T-helper 1 cell (primary cell): ENCODE measurements at places on chromosomes 1 and 21.
A peak's percentile ranks its signal among the peaks of the same experiment; 100 is the strongest.

GRCh38 chr1:76082062-76082461 is 7.5 kb downstream of the ST6GALNAC3 start:
- no peak for DNase-seq

DNA sequence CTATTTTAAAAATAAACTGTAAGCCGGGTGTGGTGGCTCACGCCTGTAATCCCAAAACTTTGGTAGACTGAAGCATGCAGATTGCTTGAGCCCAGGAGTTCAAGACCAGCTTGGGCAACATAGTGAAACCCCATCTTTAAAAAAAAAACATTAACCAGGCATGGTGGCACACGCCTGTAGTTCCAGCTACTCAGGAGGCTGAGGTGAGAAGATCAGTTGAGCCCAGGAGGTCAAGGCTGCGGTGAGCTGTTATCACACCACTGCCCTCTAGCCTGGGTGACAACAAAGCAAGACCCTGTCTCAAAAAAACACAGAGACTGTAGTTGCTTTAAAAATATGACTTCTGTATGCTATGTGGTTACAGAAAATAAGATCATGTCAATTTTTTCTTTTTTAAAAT is 24.3 kb upstream of the LSS start:
- DNase-seq = no peak

- DNase-seq = no peak
Observed at GRCh38 chr1:9689971-9690381, 38.4 kb downstream of the PIK3CD start.

DNA sequence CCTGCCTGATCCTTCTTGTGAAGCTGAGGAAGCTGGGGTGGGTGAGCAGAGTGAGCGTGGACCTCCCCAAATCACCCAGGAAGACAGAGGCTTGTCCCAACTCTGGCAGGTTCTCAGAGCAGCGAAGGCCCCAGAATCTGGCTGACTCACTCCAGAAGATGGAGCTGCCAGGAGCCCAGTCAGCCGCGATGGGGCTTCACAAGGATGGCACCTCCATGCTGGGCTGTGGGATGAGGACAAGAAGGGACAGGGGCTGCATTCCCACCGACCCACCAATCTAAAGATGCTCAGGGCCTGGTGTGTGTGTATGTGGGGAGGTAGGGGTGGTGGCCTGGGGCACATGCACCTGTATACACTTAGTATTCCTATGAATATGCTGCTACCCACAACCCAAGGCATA is 52.9 kb downstream of the ATP1A1 start:
- no peak for DNase-seq

DNA sequence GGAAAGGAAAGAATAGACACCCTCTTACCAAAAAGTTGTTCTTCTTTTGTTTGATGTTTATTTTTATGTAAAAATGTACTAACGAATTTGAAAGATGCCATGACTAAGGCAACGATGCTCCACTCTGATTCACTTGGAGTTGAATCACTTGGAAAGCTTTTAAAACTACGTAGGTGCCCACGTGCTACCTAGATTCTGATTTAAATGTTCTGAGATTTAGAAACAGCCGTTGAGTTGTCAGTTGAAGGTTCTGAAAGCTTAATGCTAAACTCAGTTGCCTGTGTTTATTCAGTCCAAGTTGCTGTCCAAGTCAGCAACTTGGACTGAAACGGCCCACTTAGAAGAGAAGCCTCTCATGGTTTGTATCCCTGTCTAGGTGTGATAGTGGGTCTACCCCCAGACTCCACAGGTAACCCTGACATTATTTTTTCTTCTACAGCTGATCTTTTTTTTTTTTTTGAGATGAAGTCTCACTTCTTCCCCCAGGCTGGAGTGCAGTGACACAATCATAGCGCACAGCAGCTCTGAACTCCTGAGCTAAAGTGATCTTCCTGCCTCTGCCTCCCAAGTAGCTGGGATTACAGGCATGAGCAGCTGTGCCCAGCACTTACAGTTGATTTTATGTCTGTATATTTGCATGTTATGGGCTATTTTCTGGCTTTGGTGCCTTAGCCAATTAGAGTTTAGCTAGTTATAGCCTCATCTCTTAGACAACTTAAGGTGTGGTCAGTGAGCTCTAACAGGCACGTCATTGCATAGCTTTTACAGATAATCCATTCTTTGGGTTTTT is 1.4 kb upstream of the VAMP4 start:
- peak; percentile 27 for DNase-seq

DNA sequence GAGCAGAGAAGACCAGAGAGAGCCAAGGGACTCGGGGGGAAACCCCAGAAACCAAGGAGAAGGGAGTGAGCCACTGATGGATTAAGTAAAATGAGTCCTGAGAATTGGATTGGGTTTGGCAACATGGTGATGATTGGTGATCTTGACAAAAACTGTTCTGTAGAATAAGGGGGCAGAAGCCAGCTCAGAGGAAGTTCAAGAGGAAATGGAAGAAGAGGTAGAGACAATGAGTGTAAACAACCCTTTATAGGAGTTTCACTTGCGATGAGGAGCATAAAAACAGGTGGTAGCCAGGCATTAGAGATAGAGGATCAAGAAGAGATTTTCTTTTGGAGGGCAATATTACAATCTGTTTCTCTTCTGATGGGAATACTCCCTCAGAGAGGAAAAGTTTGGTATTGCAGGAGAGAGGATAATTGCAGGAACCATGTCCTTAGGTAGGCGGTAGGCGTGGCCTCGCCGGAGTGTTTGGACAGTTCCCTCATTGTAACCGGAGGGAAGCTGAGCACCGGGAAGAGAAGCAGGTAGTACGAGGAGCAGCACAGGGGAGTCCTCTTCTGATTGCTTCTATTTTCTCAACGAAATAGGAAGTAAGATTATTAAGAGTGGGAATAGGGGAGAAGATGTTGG is 68.4 kb upstream of the TENT5C start:
- DNase-seq = no peak

- DNase-seq = no peak
Observed at GRCh38 chr1:239657291-239657690, 270.9 kb downstream of the CHRM3 start.

GRCh38 chr1:221672965-221673364 is 68.9 kb downstream of the DUSP10 start:
- DNase-seq = no peak

DNA sequence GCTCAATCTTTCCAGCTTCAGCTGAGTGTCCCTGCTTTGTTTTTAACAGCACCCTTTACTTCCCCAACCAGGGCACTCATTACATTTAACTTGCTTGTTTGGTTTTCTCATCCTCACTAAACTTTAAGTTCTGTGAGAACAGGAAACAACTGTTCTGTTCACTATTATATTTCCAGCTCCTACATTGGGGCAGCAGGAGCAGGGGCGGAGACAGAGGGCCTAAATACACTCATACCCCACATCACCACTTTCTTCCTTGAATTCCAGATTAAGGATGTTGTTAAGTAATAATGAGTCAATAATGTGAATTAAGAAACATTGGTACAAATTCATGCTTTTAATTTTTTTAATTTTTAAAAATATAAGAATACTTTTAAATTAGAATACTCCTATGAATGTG is 6.0 kb downstream of the DRAM2 start:
- DNase-seq = no peak

GRCh38 chr1:173082913-173083312 is 32.2 kb upstream of the TNFSF18 start:
- DNase-seq = no peak

DNA sequence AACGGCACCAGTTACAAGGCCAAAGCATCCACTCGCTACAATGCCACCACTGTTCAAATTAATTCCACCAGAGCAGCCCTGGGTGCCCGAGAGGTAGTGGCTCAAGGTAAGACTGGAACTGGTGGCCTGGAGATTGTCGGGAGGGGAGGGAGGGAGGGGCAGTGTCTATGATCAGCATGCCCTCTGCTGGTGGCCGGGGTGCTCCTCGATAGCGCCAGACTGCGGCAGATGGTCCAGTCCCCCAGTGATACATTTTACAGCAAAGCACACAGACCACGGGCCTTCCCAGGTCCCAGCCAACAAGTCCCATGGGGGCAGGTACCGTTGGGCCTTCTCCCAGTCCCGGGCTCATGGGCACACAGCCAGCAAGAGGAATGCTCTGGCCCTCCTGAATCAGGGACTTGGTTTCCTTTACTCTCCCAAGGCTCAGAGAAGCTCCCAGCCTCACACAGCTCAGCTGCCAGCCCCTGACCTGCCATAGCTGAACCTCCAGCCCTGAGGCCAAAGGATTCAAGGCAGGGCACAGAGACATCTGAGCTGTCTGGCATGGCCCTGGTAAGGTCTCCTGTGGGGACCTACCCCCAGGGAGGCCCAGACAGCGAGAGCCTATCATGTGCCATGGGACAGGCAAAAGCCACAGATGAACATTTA is 15.3 kb downstream of the ACOT7 start:
- no peak for DNase-seq

DNA sequence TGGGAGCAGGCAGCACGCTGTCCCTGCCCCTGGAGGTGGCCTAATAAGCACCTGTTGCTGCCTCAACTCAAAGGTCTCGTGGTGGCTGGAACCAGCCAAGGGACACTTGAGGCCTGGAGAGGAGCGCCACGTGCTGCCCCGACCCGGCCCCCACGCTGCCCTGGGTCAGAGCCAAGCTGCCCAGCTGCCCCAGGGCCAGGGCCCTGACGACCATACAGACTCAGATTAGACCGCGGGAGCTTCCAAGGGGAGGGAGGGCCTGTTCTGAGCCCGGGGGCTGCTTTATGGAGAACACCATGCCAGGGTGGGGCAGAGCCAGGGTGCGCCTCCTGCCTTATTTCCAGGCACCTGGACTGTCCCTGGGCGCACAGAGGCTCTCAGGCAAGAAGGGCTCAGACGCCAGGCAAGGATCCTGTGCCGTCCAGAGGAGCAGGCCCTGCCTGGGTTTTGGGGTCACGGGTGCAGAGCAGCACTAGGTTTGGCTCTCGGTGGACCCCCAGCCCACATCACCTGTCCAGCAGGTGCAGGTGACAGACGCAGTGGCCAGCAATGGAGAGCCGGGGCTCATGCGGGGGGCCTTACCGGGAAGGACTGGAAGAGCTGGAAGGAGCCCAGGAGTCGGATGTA is 18.6 kb downstream of the KRTAP10-1 start:
- DNase-seq = no peak

GRCh38 chr1:242019018-242019417 is 20.1 kb upstream of the MAP1LC3C start:
- no peak for DNase-seq

GRCh38 chr1:54249819-54250435 is 50.0 kb downstream of the MRPL37 start:
- no peak for DNase-seq

DNA sequence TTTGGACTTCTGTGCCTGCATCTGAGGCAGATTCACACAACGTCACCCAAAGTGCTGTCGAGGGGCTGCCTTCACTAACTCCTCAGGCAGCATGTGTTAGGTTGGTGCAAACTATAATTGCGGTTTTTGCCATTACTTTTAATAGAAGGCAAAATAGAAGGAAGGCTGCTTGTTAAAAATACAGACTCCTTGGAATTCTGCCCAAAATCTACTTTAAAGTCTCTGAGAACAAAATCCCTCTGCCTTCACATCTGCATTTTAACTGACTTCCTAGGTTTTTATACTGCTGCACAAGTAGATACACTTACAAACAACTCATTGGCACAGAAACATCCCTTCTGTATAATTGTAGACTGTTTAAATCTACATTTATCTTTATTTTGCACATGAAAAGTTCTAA is 41.3 kb upstream of the SLC19A2 start:
- no peak for DNase-seq

DNA sequence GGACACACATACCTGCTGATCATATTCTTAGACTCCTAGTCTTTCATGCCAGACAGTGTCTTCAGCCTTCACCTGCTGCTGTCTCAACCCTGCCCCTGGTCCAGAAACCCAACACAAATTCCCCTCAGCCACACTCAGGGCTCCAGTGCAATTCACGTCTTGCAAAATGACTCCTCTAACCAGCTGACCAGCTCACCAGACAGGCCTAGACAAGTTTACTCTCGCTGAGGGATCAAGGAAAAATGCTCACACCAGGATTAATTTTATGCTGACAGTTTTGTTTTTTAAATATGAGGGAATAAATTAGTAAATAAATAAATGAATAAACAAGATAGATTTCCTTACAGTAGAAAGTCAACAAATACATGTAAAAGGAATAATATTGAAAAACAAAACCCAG is 28.5 kb downstream of the CCDC185 start:
- no peak for DNase-seq

- no peak for DNase-seq
Observed at GRCh38 chr1:30598571-30599114, 124.7 kb downstream of the MATN1 start.

- peak; percentile 60 for DNase-seq
Observed at GRCh38 chr1:32201011-32201855, 838 bp downstream of the CCDC28B start.

GRCh38 chr1:15693371-15693770 is 9.3 kb downstream of the PLEKHM2 start:
- no peak for DNase-seq

DNA sequence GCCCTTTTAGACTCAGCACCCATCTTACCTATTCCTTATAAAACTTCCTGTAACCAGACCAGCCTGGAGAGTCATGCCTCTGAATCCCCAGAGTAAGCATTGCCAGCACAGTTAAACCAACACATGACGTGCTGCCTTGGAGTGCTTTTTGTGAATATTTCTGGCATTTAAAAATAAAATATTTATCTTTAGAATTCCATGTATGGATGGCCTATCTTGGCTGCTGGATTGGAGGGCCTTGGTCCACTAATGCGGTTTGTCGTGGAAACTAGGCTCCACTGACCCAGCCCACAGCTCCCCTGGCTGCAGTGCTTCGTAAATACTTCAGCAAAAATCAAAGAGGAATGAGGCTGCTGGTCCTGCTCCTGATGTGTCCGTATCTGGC is 17.5 kb downstream of the MTARC1 start:
- no peak for DNase-seq

DNA sequence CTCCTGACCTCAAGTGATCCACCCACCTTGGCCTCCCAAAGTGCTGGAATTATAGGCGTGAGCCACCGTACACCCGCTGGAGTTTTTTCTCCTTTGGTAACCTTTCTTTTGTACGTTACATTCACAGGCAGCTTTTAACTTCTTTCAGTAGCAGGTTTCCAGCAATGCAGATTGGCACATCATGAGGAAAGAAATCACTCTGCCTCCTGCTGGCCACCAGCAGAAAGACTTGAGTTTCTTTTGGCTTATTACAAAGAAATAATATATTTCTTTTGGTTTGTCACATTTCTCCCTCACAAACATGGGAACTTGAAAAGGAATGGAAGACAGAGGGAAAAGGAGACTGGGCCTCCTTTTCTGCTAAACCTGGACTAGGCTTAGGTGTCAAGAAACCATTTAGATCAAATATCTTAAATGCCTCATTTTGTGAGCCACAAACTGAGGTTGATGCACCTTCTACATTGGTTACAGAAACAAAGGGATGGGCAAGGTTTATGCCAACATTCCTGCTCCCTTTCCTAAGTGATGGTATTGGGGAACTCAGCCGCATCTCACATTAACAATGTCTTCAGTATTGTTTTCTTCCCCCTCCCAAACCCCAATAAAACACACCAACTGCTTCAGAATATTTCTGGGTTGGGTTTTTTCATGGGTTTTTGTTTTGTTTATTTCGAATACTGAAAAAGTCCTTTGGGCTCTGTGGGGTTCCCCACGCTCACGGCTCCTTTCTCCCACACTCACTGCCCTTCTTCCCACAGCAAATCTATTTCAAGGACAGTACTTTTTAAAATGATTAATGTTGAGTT is 7.7 kb downstream of the ENSA start:
- peak; percentile 40 for DNase-seq

GRCh38 chr1:234990328-234990675 is 138.3 kb downstream of the TOMM20 start:
- no peak for DNase-seq

GRCh38 chr1:231049121-231049979 is 9.3 kb upstream of the FAM89A start:
- no peak for DNase-seq
